Naive thymus-derived CD4-positive, alpha-beta T cell (primary cell): ENCODE measurements at places on chromosomes 3 and 15. TPM values are rescaled to one million over a fixed set of nuclear protein-coding genes. Genes with fewer than 3 reads are reported as not detected.

- no peak for DNase-seq
Observed at GRCh38 chr15:57551715-57552677, 39.7 kb upstream of the MYZAP start.

- peak; percentile 3 for DNase-seq
Observed at GRCh38 chr15:33675246-33675645, 293.1 kb upstream of the CHRM5 start.

DNA sequence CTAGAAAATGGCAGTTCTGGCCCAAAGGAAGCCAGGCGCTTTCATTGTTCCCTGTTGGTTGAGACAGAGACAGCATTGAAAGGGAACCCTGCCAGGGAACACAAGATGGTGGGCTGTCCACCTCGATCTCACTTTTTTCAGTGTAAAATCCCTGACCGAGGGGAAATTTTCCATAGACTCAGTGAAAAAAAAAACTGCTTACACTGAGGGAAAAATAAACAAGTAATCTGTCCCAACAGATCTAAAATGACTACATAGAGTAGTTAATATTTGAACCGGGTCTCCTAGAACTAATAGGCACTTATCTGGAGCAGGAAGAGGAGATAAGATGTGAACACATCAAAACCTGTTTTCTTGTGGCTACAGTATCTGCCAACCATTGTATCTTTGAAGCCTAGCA lies 763.4 kb upstream of the GOLIM4 start:
- no peak for DNase-seq

DNA sequence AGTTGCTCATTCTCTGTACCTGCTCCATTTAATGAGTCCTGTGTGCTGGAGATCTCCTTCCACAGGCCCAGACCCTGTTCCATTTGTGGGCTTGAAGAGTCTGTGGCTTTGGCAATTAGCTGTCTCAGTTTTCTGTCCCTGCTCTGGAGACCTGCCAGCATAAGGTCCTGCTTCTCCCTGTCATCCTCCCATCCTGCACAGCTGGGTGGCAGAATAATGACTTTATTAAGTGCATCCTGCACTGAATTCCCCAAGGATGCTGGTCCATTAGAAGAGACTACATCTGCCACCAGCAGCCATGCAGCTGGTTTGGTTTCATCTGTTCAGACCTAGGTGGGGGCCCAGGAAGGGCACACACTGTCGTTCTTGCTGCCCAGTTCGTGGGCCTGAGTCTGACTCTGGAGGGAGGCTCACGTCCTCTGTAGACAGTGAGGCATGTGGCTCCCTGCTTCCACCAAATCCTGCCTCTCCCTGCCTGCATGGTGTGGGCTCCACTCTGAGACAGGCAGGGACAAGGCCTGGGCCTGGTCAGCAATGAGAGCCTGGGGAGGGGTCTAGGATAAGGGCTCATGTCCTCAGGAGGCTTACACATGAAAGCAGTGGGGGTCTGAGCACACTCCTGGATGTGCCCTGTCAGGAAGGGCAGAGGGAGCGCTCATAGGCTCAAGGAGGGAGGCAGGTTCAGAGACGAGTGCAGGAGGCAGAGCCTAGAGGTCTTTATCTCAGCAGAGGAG lies 78.4 kb upstream of the PRR23E start:
- DNase-seq = no peak

GRCh38 chr15:72521682-72522081 lies 47.6 kb downstream of the ARIH1 start:
- no peak for DNase-seq

DNA sequence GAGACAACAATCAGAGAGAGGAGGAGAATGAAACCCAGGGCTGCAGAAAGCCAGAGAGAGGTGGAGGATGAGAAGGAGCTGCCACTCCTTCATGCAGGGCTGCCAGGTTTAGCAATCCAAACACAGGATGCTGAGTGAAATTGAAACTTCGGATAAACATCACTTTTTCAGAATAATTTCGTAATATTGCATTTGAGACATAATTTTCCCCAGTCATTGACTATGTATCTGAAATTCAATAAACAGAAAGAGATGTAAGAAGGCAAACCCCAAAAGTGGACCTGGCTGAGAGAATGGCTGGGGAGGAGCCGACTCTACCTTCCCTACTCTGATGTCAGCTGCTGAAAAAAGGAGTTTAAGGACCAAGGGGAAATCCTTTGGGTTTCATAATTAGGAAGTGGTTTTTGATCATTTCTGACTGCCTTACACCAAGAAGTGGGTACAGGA lies 33.8 kb downstream of the SLC9A9 start:
- DNase-seq = no peak

Gene CACNA1D
- not detected for total RNA-seq

DNA sequence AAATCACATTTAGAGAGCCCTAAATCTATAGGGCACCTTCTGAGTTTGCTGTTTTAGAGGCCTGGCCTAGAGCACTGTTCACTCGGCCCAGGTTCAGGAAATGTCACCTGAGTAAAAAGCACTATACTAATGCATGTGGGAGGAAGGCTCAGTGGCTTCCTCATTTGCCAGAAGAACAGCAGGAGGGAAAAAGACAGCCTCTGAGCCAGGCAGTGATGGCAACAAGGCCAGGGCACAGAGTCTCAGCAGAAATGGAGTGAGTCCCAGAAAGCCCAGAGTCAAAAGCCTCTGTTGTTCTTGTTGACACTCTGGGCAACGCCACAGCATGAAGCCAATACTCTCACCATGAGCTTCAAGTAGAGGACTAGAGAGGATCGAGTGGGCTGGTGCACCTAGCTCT lies 25.9 kb downstream of the LTF start:
- no peak for DNase-seq

DNA sequence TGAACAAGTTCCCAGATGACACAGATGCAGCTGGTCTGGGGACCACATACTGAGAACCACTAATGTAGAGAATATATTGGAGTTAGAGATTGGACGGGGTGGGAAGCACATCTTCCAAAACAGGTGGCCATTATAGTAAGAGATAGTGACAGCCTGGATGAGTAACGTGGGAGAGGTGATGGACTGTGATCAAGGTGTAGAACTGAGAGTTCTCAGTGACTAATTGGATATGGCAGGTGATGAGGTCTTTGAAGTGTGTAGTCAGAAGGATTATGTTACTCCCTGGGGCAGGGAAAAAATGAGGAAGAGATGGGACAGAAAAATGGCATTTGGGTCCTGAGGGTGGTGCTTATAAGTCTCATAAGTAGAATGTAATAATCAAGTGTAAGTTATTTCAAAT lies 66.6 kb downstream of the KCNMB2 start:
- no peak for DNase-seq

Gene UCN2
- not detected for total RNA-seq

GRCh38 chr15:70870051-70870450 lies 16.1 kb upstream of the LARP6 start:
- no peak for DNase-seq

Gene RRP9
- total RNA-seq = 16.6 TPM

GRCh38 chr3:50652709-50653108 lies 22.0 kb upstream of the DOCK3 start:
- peak; percentile 50 for DNase-seq

- no peak for DNase-seq
Observed at GRCh38 chr3:179682426-179683080, 29.7 kb downstream of the USP13 start.

Gene RHOV
- total RNA-seq = not detected

Gene GLDN
- total RNA-seq = not detected

Gene UQCC5
- 11.7 TPM for total RNA-seq

DNA sequence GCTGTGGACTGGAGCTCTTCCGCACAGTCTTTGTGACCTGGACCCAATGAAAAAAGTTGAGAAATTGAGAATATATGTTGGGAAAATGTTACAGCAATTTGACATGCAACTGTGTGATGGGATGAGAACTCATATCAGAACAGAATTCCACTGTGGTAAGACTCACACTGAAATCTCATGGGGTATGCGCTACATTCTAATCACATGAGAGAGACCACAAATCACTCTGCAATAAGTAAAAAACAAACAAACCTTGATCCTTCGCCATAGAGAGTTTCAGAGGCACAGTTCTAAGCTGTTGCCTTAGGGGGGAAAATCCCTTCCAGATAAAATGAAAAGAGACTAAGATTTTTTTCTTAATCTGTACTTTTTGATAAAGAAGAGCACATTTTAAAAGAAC lies 37.3 kb downstream of the LMCD1 start:
- DNase-seq = no peak

DNA sequence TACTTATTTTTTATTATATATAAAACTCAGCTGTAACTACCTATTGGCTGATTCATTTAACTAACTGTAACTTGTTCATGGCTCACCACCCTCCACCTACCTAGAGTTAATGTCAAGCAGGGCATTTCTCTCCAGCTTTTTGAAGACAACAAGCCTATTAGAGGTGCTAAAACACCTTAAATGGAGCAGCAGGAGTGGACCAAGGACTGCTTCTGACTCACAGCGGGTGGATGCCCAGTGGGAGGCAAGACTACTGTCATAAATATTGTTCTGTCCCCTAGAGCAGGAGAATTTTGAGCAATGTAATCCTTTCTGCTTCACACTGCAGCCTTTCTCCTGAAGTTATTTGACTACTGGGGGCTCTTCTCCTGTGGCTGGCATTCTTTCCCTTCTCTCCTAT lies 146.9 kb downstream of the CLSTN2 start:
- no peak for DNase-seq

DNA sequence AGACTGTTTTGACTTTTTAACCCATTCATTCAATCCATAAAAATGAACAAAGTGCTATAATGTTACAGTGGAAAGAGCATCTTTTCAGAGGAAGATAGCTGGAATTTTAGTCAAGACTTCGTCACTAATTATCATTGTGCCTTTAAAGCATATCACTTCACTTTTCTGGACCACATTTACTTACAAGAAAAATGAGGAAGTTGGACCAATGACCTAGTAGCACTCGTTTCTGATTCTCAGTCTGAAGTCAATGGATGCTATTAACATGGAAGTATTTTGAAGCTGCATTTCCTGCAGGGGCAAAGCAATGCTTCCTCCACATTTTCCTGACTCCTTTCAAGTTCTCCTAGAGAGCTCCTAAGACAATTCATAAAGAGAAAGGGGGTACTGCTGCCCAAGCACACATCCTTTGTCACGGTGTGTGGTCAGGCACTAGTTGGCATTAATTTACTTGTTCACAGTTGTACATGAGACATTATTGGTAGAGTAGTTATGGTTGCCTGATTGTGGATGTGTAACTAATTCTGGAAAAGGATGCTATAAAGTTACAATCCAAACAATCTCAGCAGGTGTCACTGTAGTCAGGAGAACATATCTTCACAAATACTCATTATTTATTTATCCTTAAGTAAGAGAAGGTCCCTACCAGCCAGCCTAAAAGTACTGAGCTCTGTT lies 1049.1 kb downstream of the FHIT start:
- no peak for DNase-seq

Gene WNT7A
- 12.2 TPM for total RNA-seq

Gene DAZL
- total RNA-seq = not detected

DNA sequence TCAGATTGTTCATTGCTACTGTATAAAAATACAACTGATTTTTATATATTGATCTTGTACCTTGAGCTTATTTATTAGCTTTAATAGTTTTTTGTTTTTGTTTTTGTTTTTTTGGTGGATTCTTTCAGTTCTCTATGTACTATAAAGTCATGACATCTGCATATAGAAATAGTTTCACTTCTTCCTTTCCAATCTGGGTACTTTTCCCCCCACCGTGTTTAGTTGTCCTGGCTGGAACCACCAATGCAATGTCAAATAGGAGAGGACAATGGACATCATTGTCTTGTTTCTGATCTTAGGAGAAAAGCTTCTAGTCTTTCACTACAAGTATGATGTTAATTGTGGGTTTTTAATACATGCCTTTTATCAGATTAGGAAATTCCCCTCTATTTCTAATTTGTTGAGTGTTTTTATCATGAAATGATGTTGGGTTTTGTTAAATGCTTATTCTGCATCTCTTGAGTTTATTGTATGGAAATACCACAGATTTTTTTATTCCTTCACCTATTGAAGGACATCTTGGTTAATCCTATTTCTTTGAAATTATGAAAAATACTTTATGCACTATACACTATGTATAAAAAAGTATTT lies 2.8 kb upstream of the XCR1 start:
- DNase-seq = no peak

DNA sequence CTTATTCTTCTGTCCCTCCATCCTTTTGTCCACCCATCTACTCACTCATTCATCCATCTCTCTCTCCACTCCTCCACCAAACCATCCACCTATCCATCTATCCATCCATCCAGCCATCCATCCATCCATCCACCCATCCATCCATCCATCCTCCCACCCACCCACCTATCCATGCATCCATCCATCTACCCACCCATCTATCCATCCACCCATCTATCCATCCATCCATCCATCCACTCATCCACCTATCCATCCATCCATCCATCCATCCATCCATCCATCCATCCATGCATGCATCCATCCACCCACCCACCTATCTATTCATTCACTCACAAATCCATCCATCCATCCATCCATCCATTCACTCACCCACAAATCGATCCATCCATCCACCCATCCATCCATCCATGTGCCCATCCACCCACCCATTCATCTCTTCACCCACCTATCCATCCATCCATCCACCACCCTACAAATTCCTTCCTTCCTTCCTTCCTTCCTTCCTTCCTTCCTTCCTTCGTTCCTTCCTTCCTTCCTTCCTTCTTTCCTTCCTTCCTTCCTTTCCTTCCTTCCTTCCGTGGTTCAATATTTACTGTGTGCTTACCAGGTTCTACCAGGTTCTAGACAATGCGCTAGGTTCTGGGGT lies 17.3 kb downstream of the ATP2B2 start:
- no peak for DNase-seq

GRCh38 chr3:52002748-52003147 lies 7.1 kb upstream of the RPL29 start:
- DNase-seq = no peak

- no peak for DNase-seq
Observed at GRCh38 chr3:188722963-188723362, 448.8 kb upstream of the TPRG1 start.

Gene PIERCE2
- total RNA-seq = not detected

DNA sequence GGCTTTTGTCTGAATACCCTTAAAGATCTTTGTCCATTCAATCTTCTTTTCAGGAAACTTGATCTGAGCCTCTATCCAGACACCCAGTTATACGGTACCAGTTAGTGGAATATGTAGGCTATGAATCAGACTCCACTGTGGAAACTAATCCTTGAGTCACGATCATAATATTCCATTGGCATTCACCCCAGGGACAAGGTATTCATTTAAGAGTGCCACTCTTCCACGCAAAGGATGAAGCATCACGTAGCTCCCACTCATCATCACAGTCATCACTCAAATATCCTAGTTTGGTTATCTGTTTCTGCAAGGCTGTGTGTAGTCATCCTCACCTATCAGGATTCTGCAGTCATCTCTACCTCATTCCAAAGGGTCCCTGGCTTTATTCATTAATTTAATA lies 85.6 kb downstream of the NEDD4 start:
- DNase-seq = no peak

Gene SLC9C1
- not detected for total RNA-seq

DNA sequence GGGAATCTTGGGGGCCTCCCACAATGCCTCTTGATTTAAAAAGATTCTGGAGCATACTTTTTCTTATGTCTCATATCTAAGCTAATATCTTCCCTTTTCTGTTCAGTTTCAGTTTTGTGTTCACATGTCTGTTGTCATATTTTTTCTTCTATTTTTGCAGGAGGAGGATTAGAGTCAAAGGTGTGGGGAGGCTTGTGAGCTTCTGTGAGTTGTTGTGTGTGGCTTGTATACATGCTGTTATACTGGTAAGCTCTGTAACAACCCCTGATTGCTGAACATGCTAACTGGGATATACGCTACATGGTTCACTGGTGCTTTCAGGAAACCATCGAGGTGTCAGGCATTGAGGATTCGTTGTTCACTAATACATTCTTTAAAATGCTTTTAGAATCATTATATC lies 83.5 kb downstream of the SLC25A26 start:
- DNase-seq = no peak

Gene P2RY13
- total RNA-seq = 0.13 TPM
